ENCODE measurements at places on chromosomes 11 and 22. TPM values are rescaled to one million over a fixed set of nuclear protein-coding genes. Genes with fewer than 3 reads are reported as not detected.

DNA sequence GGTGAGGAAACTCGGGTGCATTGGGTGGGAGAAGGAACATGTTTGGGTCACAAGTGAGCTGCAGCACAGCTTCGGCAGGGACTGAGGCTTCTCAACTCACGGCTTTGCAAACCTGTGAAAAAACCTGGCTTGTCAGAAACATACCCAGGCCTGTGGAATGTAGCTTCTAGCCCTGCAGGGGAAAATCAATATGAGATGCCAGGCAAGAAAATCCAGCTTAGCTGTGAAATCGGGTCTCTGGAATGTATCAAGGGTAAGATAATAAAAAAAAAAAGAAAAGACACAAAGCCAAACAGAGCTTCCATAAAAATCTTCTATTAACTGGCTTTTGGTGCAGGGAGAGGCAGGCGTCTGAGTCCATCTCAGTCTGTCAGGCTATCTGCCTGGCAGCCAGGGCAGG lies 28.5 kb downstream of the UQCR10 start:
- no peaks in the 10 kb centered on the region for H3K27me3 ChIP-seq
- H3K27ac ChIP-seq: no peak overlapping the region
- no peaks in the 10 kb centered on the region for H3K36me3 ChIP-seq

Gene ABCC8
- total RNA-seq: 0.92 TPM

GRCh38 chr11:126059238-126059781 lies 3.4 kb downstream of the CDON start:
- no peaks in the 10 kb centered on the region for H3K36me3 ChIP-seq
- H3K4me1 ChIP-seq: peaks cover 4% of the 10 kb centered on the region
- H3K27me3 ChIP-seq: no peaks in the 10 kb centered on the region
- no peak for DNase-seq
- no peak overlapping the region for H3K27ac ChIP-seq

- no peaks in the 10 kb centered on the region for H3K27me3 ChIP-seq
- DNase-seq: peak; percentile 80
- no peak overlapping the region for H3K4me3 ChIP-seq
- no peaks in the 10 kb centered on the region for H3K36me3 ChIP-seq
Measured at GRCh38 chr22:44337678-44338004, 24.9 kb upstream of the SHISAL1 start.

GRCh38 chr11:15586741-15587473 lies 472.2 kb downstream of the INSC start:
- no peak overlapping the region for H3K4me3 ChIP-seq
- no peaks in the 10 kb centered on the region for H3K36me3 ChIP-seq
- no peak for DNase-seq
- no peaks in the 10 kb centered on the region for H3K4me1 ChIP-seq
- H3K27me3 ChIP-seq: no peaks in the 10 kb centered on the region
- no peak overlapping the region for H3K27ac ChIP-seq

- H3K4me3 ChIP-seq: no peak overlapping the region
- H3K27ac ChIP-seq: no peak overlapping the region
- H3K27me3 ChIP-seq: no peaks in the 10 kb centered on the region
- no peak for DNase-seq
- H3K36me3 ChIP-seq: no peaks in the 10 kb centered on the region
Measured at GRCh38 chr11:45538939-45539338, 126.5 kb downstream of the CHST1 start.

DNA sequence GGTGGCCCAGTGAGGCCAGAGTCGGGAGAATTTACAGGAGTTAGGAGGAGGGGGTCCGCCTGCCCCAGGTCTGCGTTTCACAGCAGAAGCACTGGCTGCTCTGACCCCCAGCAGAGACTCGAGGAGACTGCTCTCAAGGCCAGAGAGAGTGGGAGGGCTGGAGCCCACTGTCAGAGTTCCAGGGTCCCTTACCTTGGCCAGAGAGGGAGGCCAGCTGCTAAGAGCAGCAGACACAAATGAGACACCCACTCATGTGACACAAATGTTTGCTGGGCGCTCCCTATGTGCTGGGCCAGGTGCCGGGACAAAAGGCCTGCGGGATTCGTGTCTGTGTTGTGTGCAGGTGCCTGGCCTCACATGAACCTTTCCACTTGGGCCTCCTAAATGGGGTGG lies 2.8 kb upstream of the TNFRSF13C start:
- H3K27me3 ChIP-seq: no peaks in the 10 kb centered on the region
- no peak overlapping the region for H3K27ac ChIP-seq
- H3K36me3 ChIP-seq: no peaks in the 10 kb centered on the region
- H3K4me1 ChIP-seq: peaks cover 3% of the 10 kb centered on the region
- no peak overlapping the region for H3K4me3 ChIP-seq

Gene SERHL2
- 10.9 TPM for total RNA-seq

DNA sequence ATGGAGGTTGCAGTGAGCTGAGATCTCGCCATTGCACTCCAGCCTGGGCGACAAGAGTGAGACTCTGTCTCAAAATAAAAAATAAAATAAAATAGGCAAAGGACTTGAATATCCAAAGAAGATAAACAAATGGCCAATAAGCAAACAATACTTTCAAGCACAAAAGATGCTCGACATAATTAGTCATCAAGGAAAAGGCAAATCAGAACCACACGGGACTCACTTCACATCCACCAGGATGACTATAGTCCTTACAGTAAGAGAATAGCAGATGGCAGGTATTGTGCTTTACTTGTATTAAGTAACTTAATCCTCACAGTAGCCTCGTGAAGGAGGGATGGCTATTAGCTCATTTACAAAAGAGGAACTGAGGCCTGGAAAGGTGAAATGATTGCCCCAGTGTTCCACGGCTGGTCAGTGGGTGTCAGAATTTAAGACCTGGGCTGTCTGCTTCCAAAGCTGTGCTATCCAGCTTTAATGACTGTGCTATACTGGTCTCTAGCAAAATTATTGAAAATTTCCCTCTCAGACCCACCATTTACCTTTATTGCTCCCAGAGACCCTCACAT lies 40.2 kb upstream of the RBFOX2 start:
- H3K27me3 ChIP-seq: no peaks in the 10 kb centered on the region
- H3K27ac ChIP-seq: no peak overlapping the region
- H3K4me3 ChIP-seq: no peak overlapping the region
- DNase-seq: no peak

Gene CAVIN3
- 119 TPM for total RNA-seq

Gene FUT4
- 4.1 TPM for total RNA-seq

- H3K4me3 ChIP-seq: no peak overlapping the region
- no peaks in the 10 kb centered on the region for H3K4me1 ChIP-seq
- H3K27ac ChIP-seq: no peak overlapping the region
- DNase-seq: no peak
Measured at GRCh38 chr22:47994601-47995263, 1232.3 kb downstream of the TBC1D22A start.

- no peaks in the 10 kb centered on the region for H3K36me3 ChIP-seq
- peaks cover 8% of the 10 kb centered on the region for H3K4me1 ChIP-seq
- H3K27me3 ChIP-seq: no peaks in the 10 kb centered on the region
- H3K27ac ChIP-seq: no peak overlapping the region
- H3K4me3 ChIP-seq: no peak overlapping the region
Measured at GRCh38 chr11:64453466-64453865, 94.5 kb downstream of the RPS6KA4 start.

DNA sequence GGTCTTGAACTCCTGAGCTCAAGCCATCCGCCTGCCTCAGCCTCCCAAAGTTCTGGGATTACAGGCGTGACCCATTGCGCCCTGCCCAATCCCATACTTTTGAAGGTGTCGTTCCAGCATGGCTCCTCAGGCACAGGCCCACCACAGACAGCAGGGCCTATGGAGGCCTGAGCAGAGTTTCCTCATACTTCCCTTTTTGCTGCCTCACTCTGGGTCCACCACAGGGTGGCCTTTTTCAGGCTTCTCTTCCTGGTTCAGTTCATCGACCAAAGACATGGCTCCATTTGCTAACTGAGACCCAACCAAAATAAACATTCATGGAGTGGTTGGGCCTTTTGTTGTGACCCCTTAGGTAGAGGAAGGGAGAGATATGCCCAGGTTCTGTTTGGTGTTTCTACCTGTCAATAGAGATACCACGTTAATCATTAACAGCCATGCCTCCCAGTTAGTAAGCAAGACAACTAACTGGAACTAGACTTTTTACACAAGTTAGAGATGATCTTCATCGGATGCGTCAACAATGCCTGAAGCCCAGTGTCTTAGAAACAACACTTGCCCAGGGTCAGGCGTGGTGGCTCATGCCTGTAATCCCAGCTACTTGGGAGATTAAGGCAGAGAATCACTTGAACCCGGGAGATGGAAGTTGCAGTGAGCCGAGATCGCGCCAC lies 35.1 kb downstream of the TRIOBP start:
- no peak overlapping the region for H3K27ac ChIP-seq
- peaks cover 3% of the 10 kb centered on the region for H3K4me1 ChIP-seq
- no peaks in the 10 kb centered on the region for H3K27me3 ChIP-seq
- no peak overlapping the region for H3K4me3 ChIP-seq
- H3K36me3 ChIP-seq: no peaks in the 10 kb centered on the region
- no peak for DNase-seq

- H3K36me3 ChIP-seq: no peaks in the 10 kb centered on the region
- H3K4me1 ChIP-seq: peaks cover 1% of the 10 kb centered on the region
- H3K27me3 ChIP-seq: no peaks in the 10 kb centered on the region
- no peak overlapping the region for H3K4me3 ChIP-seq
- no peak for DNase-seq
Measured at GRCh38 chr11:1351278-1351937, 38.3 kb upstream of the BRSK2 start.

Gene C11orf21
- total RNA-seq: 0.31 TPM

Gene MFRP
- total RNA-seq: not detected

Gene SLC25A45
- total RNA-seq: 3.3 TPM

GRCh38 chr11:93330446-93330984 lies at the start of gene DEUP1:
DEUP1 (plus strand) TSS chr11:93330742; CDS start chr11:93332260, 1,518 bp downstream.
- H3K27ac ChIP-seq: no peak within 1 kb of the TSS
- peak; percentile 37 for DNase-seq
- no peaks in the 10 kb centered on the region for H3K36me3 ChIP-seq
- H3K27me3 ChIP-seq: no peaks in the 10 kb centered on the region

DNA sequence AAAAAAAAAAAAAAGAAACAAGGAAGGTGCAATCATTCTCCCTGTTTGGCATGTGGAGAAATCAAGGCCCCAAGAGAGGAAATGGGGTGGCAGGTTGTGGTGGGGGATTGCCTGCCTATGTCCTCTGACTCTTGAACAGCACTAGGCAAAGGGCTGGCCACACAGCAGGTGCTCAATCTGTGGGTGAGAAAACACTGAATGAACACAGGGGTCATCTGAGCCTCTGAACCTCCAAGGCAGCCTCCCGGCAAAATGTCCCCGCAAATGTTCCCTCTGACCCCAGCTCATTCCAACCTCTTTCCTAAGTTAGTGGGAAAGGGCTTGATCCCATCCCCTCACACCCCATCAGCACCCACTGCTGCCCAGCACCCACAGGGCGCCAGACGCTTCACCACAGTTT lies 4.6 kb downstream of the PLA2G6 start:
- no peak overlapping the region for H3K27ac ChIP-seq
- H3K36me3 ChIP-seq: no peaks in the 10 kb centered on the region
- H3K27me3 ChIP-seq: no peaks in the 10 kb centered on the region
- H3K4me1 ChIP-seq: peaks cover 13% of the 10 kb centered on the region

DNA sequence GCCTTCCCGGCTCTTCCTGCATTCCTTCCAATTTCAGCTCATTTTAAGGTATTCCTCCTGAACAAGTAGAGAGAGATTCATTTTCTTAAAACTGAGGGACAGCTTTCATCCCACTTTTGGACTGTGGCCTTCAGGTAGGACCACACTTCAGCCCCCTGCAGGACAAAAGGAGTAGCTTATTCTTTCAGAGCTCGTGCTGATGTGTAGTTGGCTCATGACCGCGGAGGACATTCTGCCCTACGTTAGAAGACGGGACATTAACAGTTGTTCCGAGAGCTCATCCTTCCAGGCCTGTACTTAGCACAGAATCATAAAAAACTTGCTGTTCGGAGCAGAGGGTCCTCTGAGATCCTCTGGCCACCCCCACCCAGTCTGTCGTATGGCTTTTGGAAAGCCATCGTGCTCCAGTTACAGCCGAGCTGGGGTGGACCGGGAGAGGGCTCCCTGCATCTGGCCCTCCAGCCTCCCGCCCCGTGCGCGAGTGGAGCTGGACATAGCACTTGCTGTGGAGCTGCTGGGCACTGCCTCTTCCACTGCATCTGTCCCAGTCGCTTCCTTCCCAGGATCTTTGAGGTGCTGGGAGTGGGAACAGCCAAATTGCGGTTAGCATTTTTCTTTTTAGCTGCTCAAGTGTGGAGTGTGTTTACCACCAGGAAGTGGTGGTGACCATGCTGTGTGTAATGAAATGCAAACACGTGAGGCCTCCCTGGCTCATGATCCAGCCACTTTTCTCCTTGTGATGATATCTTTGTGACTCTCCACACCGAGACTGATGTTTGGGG lies 250.3 kb downstream of the TBC1D22A start:
- peak; percentile 27 for DNase-seq
- H3K27ac ChIP-seq: no peak overlapping the region
- H3K4me3 ChIP-seq: no peak overlapping the region

GRCh38 chr11:88523386-88524071 lies 186.0 kb upstream of the CTSC start:
- H3K4me1 ChIP-seq: no peaks in the 10 kb centered on the region
- H3K4me3 ChIP-seq: no peak overlapping the region
- no peak for DNase-seq
- H3K36me3 ChIP-seq: no peaks in the 10 kb centered on the region
- H3K27ac ChIP-seq: no peak overlapping the region

Gene DPAGT1
- total RNA-seq: 21.4 TPM

DNA sequence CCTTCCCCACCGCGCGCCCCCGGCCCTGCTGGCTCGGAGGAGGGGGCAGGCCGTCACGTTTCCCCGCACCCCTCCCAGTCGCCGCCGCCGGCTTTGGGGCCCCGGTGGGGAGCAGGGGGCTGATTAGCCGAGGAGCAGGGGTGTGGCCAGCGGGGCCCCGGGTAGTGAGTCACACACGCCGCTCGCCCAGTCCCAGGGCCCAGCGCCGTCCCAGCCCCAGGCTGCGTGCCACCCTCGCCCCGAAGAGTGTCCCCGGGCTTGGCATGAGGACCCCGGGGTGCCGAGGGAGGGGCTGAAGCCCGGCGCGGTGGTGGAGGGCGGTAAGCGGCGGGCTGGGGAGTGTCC lies 34.4 kb downstream of the PRDM11 start:
- peak overlapping the region; percentile 82 for H3K27ac ChIP-seq
- H3K4me1 ChIP-seq: peaks cover 17% of the 10 kb centered on the region
- peak; percentile 84 for DNase-seq
- H3K36me3 ChIP-seq: no peaks in the 10 kb centered on the region
- H3K27me3 ChIP-seq: no peaks in the 10 kb centered on the region
- H3K4me3 ChIP-seq: peak overlapping the region; percentile 65

All from ovary (tissue), 10 donors.